Smooth muscle cell of the umbilical artery (primary cell): ENCODE measurements at places on chromosomes 3 and 15. TPM values are rescaled to one million over a fixed set of nuclear protein-coding genes. Genes with fewer than 3 reads are reported as not detected.

The MAGI1 gene
- 28.2 and 51.1 TPM in 2 replicates for total RNA-seq

The ADAMTS17 gene
- total RNA-seq, result 0.30 and 0.37 TPM in 2 replicates

The PCOLCE2 gene
- total RNA-seq, result 3.9 and 29.4 TPM in 2 replicates

The COMMD4 gene
- total RNA-seq, result 36.5 and 39.5 TPM in 2 replicates

The CFAP100 gene
- not detected in 2 replicates for total RNA-seq

The SAMMSON gene
- under 0.01 TPM in 1 of 2 replicates, not detected in the other for total RNA-seq

The NR1I2 gene
- total RNA-seq, result 0.14 TPM in 1 of 2 replicates, not detected in the other

The GOLIM4 gene
- 95.1 and 95.3 TPM in 2 replicates for total RNA-seq

The KY gene
- 1.2 and 8.0 TPM in 2 replicates for total RNA-seq

The LMAN1L gene
- total RNA-seq, result not detected in 2 replicates

The MKRN3 gene
- total RNA-seq, result under 0.01 TPM in 1 of 2 replicates, not detected in the other

The HIGD2B gene
- not detected in 2 replicates for total RNA-seq

The SYNPR gene
- total RNA-seq, result not detected in 2 replicates

The IL5RA gene
- total RNA-seq, result not detected in 2 replicates

The PLA1A gene
- 0.30 and 0.32 TPM in 2 replicates for total RNA-seq

The FBXL22 gene
- 0.59 and 0.69 TPM in 2 replicates for total RNA-seq

The ERC2 gene
- total RNA-seq, result under 0.01 and 0.42 TPM in 2 replicates

The TEX264 gene
- total RNA-seq, result 29.6 and 41.3 TPM in 2 replicates

The ASB14 gene
- 0.05 TPM in 1 of 2 replicates, not detected in the other for total RNA-seq

The HGD gene
- 2.1 and 3.0 TPM in 2 replicates for total RNA-seq

The TOMM70 gene
- total RNA-seq, result 63.0 and 75.8 TPM in 2 replicates

The CEP19 gene
- 2.5 and 5.0 TPM in 2 replicates for total RNA-seq

The P2RY12 gene
- not detected in 2 replicates for total RNA-seq

The FAM107A gene
- not detected in 2 replicates for total RNA-seq

The ANKRD63 gene
- total RNA-seq, result not detected in 2 replicates

The CALML4 gene
- 0.30 and 2.1 TPM in 2 replicates for total RNA-seq

The FETUB gene
- not detected in 2 replicates for total RNA-seq

The RTP3 gene
- total RNA-seq, result not detected in 2 replicates

The ANKUB1 gene
- not detected in 2 replicates for total RNA-seq

The ARGFX gene
- total RNA-seq, result not detected in 2 replicates

The GALK2 gene
- 36.5 and 64.7 TPM in 2 replicates for total RNA-seq

The ST3GAL6 gene
- 14.3 and 25.8 TPM in 2 replicates for total RNA-seq

The SST gene
- total RNA-seq, result not detected in 2 replicates

The TMEM115 gene
- 41.9 and 43.9 TPM in 2 replicates for total RNA-seq

The ARPP21 gene
- not detected in 2 replicates for total RNA-seq

The GOLGA8S gene
- total RNA-seq, result 0.05 TPM in 1 of 2 replicates, not detected in the other

The LRRC31 gene
- total RNA-seq, result not detected in 2 replicates

The GHRL gene
- total RNA-seq, result not detected in 2 replicates

The GP5 gene
- total RNA-seq, result 0.14 and 0.59 TPM in 2 replicates

The RPSA gene
- 664 and 977 TPM in 2 replicates for total RNA-seq

The DCBLD2 gene
- 216 and 1,178 TPM in 2 replicates for total RNA-seq

The GOLGA6D gene
- 0.05 TPM in 1 of 2 replicates, not detected in the other for total RNA-seq

The DUOX2 gene
- 0.05 TPM in 1 of 2 replicates, not detected in the other for total RNA-seq

The CCDC71 gene
- total RNA-seq, result 15.1 and 19.7 TPM in 2 replicates

The CHL1 gene
- total RNA-seq, result not detected in 2 replicates

The GPR87 gene
- 0.09 TPM in 1 of 2 replicates, not detected in the other for total RNA-seq

The IMPG2 gene
- 0.28 and 0.59 TPM in 2 replicates for total RNA-seq

The LSMEM2 gene
- total RNA-seq, result not detected in 2 replicates

The VPS33B gene
- 16.3 and 18.0 TPM in 2 replicates for total RNA-seq

The FAH gene
- 26.4 and 30.8 TPM in 2 replicates for total RNA-seq

The AHSG gene
- under 0.01 and 0.09 TPM in 2 replicates for total RNA-seq

The DLEC1 gene
- total RNA-seq, result under 0.01 and 0.09 TPM in 2 replicates

The PIK3CA gene
- 44.5 and 51.6 TPM in 2 replicates for total RNA-seq

The ISY1 gene
- 21.4 and 22.9 TPM in 2 replicates for total RNA-seq
